Fibroblast of pulmonary artery (primary cell): ENCODE measurements at places on chromosomes 1 and 21.

GRCh38 chr21:17428484-17428869 lies 84.4 kb upstream of the CXADR start:
- no peak for DNase-seq

DNA sequence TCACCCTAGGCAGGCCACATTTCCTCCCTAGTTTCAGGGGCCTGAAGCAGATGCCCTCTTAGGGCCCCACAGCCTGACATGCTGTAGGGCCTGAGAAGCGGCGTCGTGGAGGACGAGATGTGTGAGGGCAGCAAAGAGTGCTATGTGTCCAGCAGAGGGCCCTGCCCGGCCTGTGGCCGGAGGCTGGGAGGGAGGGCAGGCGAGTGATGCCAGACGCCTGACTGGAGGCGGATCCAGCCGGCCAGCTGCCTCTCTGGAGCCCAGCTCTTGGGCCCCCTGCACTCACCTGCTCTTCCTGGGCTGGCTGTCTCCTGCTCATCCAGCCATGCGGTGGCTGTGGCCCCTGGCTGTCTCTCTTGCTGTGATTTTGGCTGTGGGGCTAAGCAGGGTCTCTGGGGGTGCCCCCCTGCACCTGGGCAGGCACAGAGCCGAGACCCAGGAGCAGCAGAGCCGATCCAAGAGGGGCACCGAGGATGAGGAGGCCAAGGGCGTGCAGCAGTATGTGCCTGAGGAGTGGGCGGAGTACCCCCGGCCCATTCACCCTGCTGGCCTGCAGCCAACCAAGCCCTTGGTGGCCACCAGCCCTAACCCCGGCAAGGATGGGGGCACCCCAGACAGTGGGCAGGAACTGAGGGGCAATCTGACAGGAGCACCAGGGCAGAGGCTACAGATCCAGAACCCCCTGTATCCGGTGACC lies at the start of gene GPR37L1:
Gene GPR37L1, plus strand, starts transcription at position 279 of the 697 bp plus-strand sequence. Its CDS starts 47 bp downstream, at position 326.
- peak; percentile 53 for DNase-seq

GRCh38 chr1:160575112-160575664 lies 4.1 kb downstream of the CD84 start:
- no peak for DNase-seq

- no peak for DNase-seq
Measured at GRCh38 chr1:185636848-185637247, 97.3 kb upstream of the HMCN1 start.

- no peak for DNase-seq
Measured at GRCh38 chr1:156937883-156938282, 17.5 kb downstream of the LRRC71 start.

GRCh38 chr1:202315576-202316168 lies 26.1 kb downstream of the UBE2T start:
- DNase-seq, result peak; percentile 81

DNA sequence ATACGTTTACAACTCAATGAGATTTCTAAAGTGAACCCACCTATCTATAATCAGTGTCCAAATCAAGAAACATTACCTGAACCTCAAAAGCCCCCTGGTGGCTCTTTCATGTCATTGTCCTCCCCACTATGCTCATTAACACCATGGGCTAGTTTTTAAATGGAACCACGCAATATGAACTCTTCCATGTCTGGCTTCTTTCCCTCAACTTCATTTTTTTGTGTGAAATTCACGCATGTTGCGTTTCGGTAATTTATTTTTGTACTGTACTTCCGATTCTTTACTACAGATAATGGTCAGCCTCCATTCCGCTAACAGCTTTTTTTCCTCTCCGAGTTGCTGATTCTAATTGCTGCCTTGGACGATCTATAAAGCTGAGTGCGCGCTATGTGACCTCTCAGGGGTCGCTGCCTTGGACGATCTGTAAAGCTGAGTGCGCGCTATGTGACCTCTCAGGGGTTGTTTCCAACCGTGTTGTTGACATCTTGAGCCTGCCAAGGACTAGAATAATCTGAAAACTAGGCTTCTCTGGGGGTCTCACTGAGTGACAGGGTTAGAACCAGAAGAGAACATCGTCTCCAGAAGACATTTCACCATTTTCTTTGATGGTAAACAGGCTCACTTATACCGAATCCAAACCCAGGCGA lies 1.1 kb upstream of the CACYBP start:
- DNase-seq, result peak; percentile 48

DNA sequence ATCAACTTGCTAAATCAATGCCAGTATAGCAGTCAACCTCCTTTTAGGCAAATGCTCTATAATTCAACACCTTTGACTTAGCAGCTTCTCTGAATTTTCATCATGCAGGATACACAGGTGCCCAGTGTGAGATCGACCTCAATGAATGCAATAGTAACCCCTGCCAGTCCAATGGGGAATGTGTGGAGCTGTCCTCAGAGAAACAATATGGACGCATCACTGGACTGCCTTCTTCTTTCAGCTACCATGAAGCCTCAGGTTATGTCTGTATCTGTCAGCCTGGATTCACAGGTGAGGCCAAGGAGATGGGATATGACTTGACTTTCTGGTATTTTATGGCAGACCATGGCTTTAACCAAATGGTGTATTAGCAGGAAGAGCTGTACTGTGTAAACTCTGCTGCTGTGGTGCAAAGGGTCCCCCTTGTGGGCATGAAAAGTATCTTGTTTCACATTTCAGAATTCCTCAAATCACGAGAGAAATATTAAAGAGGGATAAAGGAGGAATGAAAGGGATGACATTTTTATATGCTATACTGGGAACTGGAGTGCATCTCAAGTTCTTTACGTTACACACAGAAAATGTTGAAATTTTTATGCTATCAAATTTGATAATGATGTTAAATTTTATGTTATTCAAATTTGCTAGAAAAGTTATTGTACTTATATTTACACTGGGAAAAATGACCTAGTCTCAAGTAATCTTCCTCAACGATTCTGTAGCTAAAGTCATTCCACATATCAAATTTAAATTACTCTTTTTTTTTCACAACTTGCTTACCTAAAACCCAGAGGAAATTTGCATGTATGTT lies 88.9 kb downstream of the CRB1 start:
- DNase-seq, result peak; percentile 78

GRCh38 chr1:112744009-112744578 lies 29.0 kb upstream of the PPM1J start:
- peak; percentile 58 for DNase-seq

DNA sequence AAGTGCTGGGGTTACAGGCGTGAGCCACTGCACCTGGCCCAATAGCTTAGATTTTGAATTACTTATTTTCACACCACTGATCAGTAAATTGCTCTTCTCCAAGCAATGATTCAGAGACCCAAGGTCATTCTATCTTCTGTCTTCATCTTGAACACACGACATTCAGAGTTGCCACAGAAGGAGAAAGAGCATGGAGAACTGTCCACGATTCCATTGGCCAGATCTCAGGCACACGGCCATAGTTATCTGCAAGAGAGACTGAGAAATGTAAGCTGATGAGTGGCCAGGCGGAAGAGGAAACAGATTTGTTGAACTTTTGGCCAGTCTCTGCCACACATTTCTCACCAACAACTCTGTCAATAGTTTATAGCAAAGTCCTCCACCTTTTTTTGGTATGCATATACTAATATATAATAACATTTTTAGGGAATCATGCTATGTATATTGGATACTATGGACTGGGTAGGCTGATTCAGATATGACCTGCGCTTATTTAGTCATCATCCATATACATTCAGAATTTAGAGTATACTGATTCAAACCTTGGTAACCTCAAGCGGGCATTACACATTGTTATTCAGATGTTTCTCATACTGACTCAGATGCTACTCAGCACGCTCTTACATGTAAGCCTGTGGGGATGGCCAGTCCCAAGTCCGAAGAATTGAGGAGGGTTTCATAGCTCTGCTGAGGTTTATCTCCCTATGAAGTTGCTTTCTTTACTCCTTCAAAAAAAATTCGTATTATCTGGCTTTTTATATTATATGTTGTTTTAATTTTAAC lies 25.5 kb upstream of the CAP1 start:
- DNase-seq, result peak; percentile 81

DNA sequence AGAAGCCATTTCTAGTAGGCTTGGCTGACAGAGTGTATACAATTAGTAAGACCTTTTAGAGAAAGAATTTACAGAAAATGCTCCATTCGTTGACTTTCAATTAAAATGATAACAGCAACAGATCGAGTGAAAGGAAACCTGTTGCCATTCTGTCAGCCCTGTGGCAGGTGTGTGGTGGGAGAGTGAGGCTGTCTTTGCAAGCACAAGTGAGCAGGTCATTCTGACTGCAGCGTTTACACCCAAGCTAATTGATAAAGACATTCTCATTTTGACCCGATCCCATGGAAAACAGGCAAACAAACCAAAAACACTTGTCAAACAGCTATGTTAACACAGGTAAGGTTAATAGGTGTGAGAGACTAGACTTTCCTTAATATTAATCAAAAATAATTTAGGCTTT lies 257.3 kb downstream of the PTBP2 start:
- DNase-seq, result no peak

DNA sequence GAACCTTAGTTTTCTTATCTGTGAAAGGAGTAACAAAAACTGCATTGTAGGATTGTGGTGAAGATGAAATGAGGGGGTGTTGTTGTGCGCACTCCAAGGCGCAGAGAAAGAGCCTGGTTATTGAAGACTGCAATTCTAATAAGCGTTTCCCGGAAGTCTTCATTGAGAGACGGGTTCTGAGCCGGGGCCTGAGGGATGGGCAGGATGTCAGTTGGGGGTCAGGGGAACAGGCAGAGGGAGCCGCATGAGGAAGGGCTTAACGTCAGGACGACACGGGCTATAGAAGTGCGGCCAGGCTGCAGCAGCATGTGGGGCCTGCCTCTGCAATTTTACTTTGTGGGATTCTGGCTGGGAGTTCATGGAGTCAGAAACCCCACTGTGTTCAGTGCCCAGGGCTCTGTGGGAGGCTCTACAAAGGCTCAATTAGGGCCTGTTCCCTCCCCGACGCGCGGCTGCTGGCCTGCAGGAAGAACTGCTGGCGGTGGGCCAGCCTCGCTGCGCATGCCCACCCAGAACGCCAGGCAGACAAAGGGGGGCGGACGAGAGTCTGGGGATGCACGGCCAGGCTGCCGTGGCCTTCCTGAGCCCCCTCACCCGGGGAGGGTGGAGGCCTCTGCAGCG lies 20.7 kb downstream of the TRIM62 start:
- DNase-seq, result peak; percentile 60

GRCh38 chr1:158203693-158204457 lies 23.2 kb downstream of the CD1D start:
- DNase-seq, result peak; percentile 81

- no peak for DNase-seq
Measured at GRCh38 chr1:33927721-33928120, 63.8 kb downstream of the HMGB4 start.

- peak; percentile 31 for DNase-seq
Measured at GRCh38 chr1:240575981-240576662, 35.8 kb downstream of the GREM2 start.

DNA sequence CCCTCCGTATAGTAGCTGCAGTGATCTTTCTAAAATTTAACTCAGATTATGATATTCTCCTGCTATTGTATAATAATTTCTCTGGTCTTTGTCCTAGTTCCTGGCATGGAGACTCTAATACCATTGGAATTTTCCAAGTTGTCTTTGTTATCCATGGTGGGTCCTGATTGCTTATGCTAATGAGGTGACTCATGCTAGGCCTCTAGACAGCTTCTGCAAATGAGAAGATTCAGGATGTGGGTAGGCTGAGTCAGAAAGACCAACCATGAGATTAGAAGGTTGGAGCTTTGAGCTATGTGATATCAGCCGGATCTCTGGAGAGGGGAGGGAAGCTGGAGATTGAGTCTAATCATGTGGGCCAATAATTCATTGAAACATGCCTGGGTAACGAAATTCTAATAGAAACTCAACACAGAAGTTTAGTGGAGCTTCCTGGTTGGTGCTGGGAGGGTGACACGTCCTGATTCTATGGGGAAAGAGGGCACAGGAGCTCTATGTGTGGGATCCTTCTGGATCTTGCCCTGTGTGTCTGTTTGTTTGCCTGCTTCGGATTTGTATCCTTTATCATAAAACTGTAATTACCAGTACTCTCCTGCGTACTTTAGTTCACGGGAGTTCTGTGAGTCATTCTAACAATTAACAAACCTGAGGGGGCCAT lies 73.2 kb upstream of the CNIH3 start:
- DNase-seq, result peak; percentile 94

DNA sequence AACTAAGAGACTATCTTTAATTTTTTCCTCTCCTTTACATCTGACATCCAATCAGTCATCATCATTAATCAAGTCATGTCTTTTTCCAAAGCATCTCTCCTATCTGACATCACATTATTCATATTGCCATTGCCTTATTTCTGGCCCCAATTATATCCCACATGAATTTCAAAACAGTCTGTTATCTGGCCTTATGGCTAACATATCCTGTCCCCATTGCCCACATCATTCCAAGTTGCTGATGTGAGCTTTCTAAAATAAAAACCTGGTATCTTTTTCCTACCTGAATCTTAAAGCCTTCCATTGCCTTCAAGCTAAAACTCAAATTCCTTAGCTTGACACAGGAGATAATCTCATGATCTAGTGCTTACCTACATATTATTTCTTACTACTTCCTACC lies 283.9 kb downstream of the LRRC40 start:
- DNase-seq, result peak; percentile 10

- DNase-seq, result no peak
Measured at GRCh38 chr21:34987501-34988072, 61.5 kb downstream of the RUNX1 start.

DNA sequence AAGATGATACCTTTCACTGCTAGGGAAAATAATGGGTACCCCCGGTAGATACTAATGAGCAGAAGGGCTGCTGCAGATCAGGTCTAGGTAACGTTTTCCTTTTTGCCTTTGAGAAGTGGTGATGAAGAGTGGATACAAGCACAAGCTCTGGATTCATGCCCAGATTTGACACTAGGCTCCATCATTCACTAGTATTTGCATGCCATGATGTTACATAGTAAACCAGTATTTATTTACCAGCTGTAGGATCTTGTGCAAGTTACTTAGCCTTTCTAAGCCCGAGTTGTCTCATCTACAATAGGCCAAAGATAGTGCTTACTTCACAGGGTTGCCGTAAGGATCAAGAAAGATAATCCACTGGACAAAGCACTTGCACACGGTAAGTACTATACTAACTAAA lies 14.2 kb downstream of the PTPN14 start:
- peak; percentile 52 for DNase-seq

GRCh38 chr1:70429219-70429618 lies 18.2 kb downstream of the CTH start:
- DNase-seq, result no peak

- peak; percentile 87 for DNase-seq
Measured at GRCh38 chr1:184212649-184213314, 161.3 kb downstream of the TSEN15 start.

- DNase-seq, result no peak
Measured at GRCh38 chr1:104745875-104746274, 996.2 kb downstream of the AMY1C start.

DNA sequence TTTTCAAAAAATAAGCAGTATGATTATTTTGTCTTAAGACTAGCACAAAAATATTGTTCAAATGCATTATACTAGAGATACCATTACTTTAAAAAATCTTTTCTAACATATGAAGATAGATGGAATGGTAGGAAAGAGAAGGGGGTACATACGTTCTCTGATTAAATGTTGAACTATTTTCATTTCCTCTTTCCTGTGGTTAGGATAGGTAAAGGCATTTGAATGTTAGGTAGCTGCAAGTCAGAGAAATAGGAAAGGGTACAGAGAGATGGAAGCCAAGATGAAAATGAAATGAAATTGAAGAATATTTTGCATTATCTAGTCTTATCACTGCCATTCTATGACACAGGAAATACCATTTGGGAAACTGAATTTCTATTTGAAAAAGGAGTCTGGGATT lies 28.3 kb downstream of the TLCD4 start:
- no peak for DNase-seq
